ENCODE measurements at places on chromosomes 6 and 20.
A peak's percentile ranks its signal among the peaks of the same experiment; 100 is the strongest.

DNA sequence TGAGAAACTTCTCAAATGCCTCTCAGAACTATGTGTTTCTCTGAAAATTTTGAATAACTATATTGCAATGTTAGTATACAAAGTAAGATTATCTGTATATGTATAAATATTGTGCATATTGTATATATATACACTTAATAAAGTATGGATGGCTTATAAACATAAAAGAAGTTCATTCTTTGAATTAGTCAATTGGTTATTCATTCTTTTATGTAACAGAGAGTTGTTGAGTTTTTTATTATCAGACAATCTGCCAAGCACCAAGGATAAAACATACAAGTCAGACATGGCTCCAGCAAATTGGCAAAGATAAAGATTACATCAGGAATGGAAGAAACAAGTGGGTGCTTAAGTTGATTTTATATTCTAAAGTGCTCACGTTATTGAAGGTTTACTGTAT, 289.1 kb upstream of the EYS start:
- DNase-seq: no peak

- no peak for DNase-seq
These were observed 90.6 kb upstream of the NAA20 start for GRCh38 chr20:19926591-19926990.

DNA sequence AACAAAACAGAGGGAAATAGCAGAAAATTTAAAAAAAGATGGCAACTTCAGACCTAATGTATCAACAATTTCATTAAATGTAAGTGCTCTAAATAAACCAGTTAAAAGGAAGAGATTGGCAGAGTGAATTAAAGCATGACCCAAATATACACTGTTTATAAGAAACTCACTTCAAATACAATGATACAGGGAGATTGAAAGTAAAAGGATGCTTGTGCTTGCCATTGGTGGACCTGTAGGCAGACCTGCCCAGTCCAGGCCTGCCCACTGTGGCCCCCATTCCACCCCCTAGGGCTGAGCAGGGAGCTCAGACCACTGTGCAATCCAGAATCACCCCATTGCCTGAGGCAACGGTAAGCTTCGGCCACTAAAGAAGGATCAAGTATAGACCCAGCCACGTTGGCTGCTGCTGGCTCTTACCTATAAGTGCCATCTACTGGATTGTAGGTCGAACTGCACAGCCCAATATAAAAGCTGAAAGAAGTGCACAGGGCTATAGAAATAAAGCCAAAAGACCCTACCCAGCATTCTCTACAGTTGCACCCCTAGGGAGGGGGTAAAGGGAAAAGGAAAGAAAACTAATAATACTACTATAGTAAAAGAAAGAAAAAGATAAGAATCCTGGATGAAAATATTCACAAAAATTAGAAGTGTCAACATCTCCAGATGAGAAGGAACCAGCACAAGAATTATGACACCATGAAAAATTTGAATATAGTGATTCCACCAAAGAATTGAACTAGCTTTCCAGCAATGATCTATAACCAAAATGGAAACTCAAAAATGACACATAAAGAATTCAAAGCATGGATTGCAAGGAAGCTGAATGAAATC, 36.1 kb downstream of the PSMB1 start:
- peak; percentile 17 for DNase-seq

DNA sequence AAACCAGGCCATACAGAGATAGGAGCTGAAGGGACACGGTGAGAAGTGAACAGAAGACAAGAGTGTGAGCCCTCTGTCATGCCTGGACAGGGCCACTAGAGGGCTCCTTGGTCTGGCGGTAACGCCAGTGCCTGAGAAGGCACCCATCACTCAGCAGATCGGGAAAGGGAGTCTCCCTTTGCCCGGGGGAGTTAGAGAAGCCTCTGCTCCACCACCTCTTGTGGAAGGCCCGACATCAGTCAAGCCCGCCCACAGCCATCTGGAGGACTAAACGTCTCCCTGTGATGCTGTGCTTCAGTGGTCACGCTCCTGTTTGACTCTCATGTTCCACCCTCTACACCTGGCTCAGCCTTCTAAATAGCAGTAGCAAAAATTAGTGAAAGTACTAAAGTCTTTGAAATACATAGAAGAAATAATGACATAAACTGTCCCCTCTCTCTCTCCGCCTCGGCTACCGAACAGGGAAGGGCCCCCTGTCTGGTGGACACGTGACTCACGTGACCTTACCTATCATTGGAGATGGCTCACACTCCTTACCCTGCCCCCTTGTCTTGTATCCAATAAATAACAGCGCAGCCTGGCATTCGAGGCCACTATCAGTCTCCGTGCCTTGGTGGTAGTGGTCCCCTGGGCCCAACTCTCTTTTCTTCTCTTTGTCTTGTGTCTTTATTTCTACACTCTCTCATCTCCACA, 66.7 kb downstream of the RPP21 start:
- no peak for DNase-seq

DNA sequence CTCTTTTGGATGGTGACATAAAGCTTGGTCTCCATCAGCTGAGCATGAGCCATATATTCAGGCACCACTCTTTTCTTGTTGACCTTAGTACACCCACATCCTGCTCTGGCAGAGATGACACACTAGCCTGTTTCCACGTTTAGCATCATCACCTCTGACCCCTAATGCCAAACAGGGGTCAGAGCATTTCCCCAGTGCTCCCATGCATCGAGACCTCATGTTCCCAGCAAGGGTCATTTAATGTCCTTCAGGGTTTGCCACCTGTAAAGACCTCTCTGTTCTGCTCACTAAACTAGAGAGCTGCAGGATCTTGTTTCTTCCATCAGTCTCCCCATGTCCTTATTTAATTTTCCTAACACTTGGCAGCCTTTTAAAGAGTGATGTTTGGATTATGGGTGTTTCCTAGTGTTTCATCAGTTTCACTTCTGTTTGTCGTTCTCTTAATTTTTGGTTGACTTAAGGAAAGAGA, 97.5 kb downstream of the AIG1 start:
- no peak for DNase-seq

DNA sequence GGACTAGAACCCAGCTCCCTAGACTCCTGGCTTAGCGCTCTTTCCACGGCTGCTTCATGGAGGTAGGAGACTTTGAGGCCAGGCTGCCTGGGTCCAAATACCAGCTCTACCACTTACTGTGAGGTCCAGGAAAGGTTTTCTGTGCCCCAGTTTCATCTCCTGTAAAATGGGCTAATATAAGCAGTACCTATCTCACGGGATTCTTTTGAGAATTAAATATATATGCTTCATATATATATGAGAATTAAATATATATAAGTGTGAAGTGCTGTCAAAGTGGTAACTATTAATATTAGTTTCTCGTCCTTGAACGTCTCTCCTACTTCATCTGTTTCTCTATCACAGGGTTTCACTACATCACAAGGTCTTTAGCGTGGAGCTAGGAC, 10.2 kb upstream of the LY6G5C start:
- DNase-seq: no peak

Data from bone marrow (tissue), 2 donors.